ENCODE measurements at places on chromosomes 11 and 22.

GRCh38 chr11:120169981-120170698, 32.2 kb upstream of the TRIM29 start:
- no peak for DNase-seq

DNA sequence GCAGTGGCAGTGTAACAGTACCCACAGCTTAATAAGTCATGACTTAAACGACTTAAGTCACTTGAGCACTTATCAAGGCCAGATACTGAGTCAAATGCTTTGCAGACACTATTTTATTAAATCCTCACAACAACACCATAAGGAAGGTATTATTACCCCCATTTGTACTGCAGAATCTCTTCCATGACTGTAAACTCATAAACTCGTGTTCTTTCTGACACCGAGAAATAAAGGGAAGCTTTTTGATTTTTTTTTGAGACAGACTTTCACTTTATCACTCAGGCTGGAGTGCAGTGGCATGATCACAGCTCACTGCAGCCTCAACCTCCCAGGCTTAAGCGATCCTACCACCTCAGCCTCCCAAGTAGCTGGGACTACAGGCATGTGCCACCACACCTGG, 103.8 kb downstream of the ABTB2 start:
- no peak for DNase-seq

GRCh38 chr11:4125141-4125540, 30.5 kb downstream of the RRM1 start:
- DNase-seq: no peak

DNA sequence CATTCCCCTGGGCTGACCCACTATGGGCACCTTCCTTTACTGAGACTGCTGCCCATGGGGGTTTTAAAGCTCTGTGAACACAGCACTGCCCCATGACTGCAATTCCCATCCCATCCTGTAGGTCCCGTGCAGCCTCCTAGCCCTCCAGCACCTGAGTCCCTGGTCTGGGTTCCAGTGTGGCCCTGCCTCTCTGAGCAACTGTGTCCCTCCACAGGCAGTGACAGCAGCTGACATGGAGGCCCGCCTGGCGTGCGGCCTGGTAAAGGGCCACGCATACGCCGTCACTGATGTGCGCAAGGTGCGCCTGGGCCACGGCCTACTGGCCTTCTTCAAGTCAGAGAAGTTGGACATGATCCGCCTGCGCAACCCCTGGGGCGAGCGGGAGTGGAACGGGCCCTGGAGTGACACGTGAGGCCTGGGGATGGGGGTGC, 12.6 kb downstream of the OMP start:
- no peak for DNase-seq

DNA sequence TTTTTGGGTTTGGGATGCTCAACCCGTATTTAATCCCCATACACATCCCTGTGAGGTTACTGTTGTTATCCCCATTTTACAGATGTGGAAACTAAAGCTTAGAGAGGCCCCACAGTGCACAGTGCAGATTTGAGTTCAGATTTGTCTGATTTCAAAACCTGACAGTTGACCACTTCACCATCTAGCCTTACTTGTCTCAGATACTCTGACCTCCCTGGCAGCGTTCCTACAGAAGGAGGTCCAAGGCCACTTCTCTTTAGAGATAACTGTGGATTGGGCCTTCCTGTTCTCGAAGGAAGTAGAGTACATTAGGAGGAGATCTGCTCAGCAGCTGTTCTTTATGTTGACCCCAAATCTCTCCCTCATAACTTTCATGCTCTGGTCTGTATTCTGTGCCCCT, 46.7 kb upstream of the CTTN start:
- no peak for DNase-seq

DNA sequence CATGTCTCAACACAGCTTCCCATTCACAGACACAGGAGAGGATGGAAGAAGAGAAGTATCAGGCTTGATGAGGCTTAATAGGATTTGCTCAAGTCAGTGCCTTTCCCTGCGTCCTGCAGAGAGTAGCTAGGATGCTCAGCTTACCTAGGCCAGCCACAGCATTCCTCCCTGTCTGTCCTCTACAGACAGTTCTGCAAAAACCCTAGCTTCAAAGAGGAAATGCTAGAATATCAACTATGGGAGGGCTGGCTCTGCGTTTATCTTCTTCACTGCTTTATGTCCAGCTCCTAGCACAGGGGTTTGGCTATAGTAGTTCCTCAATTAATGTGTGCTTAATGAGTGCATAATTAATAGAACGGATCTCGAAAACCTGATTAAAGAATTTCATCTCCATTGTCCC, 16.4 kb downstream of the KCNJ5 start:
- DNase-seq: no peak

DNA sequence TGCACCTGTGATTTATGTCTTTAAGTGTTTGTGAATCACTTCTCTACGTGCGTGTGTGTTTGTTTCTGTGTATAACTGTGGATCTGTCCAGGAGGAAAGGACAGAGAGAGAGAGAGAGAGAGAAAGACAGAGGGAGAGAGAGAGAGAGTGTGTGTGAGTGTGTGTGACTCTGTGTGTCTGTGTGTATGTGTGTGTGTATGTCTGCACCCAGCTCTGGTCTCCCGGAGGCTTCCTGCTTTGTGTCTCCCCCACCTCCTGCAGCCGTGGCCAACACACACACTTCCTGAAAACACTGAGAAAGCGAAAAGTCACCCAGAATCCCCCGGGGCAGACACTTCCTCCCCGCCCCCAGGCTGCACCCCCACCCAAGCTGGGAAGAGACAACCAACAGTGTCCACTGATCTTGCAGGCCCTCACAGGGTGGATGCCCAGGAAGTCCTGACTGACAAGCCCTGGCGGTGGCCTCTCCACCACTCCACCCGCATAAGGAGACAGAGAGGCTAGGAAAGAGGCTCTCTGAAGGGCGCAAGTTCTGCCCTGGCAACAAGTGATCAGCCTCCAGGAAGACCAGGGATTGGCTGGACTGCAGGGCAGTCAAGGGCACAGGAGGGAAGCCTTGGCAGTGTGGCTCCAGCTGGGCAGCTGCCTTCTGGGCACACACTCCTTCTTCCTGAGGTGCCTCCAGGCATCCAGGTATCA, 30.0 kb downstream of the ARAP1 start:
- DNase-seq: peak; percentile 69

- DNase-seq: no peak
Observed at GRCh38 chr22:22787786-22788459, 99.7 kb upstream of the IGLL5 start.
